ENCODE measurements at places on chromosomes 7 and 10.

DNA sequence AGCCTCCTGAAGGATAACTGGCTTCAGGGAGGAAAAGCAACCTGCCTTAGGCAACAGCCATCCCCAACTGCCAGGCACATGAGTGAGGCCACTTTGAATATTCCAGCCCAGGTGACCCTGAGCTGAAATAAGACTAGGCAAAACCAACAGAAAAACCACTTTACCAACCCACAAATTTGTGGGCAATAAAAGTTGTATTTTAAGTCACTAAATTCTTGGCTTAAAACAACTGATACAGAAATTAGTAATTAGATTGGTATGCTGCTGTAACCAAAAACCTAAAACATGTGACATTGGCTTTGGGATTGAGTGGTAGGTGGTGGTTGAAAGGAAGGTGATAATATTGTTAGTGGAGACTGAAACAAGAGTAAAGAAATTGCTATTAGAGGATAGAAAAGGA lies 39.9 kb downstream of the ABCB4 start:
- DNase-seq, result no peak

DNA sequence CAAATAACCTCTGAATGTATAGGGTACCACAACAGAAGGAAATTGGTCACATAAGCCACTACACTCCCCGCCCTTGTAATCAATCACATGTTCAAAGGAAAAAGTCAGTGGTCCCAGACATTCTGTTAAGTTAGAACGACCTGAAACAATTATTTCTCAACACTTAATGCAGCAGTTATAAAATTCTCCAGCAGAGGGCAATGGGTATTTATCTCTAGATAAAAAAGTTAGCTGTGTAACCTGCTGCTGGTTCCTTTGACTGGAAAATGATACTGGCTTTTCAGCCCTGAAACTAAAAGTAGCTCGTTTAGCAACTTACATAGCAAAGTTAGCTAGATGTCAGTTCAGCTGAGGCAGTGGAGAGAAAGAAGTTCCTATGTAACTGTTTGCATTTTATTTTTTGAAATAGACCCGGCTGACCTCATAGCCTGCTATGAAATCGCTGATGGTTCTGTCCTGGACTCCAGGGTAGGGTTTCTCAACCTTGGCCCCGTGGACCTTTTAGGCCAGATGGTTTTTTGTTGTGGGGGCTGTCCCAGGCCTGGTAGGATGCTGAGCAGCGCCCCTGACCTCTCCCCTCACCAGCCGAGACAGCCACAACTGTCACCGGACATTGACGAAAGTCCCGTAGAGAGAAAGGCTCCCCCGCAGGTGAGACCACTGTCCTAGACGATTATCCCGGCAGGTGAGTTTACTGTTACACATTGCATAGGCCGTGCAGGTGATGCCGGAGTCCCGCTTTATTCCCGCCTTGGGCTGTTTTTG lies 40.2 kb upstream of the PROSER2 start:
- peak; percentile 46 for DNase-seq

DNA sequence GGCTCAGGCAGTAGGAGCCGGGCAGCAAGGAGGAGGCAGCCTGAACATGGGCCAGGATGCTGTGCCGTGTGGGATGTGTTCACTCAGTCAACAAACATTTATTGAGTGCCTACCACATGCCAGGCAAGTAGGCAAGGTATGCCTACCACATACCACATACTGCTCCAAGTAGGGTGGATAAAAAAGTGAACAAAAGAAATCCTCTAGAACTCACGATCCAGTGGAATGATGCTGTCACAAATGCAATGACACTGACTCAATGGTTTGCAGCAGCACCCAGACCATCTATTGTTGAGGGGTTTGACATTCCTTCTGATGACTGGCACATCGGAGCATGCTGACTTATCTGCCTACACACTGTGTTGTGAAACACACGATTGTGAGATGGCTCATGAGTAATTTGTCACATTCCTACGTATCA lies 413.5 kb downstream of the NRG3 start:
- DNase-seq, result no peak

DNA sequence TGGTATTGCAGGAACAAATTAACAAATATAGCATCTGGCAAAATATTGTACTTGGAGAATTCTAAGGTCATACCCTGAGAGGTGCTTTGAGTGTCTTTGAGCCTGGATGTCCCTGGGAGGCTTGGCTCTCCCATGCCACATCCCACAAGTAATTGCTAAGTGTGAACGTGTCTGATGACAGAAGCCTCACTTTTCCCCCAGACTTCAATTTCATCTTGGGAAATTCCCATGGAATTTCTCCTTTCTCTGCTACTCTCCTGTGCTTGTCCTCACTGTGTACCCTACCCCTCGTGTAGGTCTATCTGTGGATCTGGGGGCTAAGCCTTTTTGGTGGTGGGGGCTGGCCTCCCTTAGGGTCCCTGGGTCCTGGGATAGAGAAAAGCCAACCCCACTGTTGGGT lies 293.3 kb downstream of the TCF7L2 start:
- DNase-seq, result no peak

GRCh38 chr7:112067632-112068540 lies 138.3 kb downstream of the DOCK4 start:
- DNase-seq, result no peak

GRCh38 chr7:151876899-151877777 lies at the start of gene PRKAG2:
Gene PRKAG2, minus strand, starts transcription at chr7:151877115. Its CDS starts 495 bp downstream, at chr7:151876620.
- peak; percentile 38 for DNase-seq

GRCh38 chr7:102992938-102993717 lies 80.3 kb downstream of the LRRC17 start:
- DNase-seq, result no peak
